ENCODE measurements at places on chromosomes 2 and 18.

- no peak for DNase-seq
These were observed 43.4 kb downstream of the EPB41L3 start for GRCh38 chr18:5500158-5500939.

- DNase-seq: peak; percentile 29
These were observed 165.1 kb downstream of the FMNL2 start for GRCh38 chr2:152499896-152500735.

DNA sequence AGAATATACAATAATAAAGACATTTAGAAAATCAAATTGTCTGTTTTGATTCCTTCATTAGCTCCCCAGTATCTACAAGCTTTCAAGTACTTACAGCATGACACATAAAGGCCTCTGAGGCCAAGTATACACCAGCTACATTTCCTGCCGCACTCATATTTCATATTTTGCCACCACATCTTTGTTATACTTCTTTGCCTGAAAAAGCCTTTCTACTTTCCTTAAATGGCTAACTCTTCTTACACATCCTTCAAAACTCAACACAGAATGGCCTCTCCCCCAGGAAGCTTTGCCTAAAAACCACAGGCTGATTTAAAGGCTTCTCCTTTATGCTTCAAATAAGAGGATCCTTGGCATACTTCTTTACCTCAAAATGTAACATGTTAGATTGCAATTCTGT is 4.5 kb downstream of the STK17B start:
- no peak for DNase-seq

DNA sequence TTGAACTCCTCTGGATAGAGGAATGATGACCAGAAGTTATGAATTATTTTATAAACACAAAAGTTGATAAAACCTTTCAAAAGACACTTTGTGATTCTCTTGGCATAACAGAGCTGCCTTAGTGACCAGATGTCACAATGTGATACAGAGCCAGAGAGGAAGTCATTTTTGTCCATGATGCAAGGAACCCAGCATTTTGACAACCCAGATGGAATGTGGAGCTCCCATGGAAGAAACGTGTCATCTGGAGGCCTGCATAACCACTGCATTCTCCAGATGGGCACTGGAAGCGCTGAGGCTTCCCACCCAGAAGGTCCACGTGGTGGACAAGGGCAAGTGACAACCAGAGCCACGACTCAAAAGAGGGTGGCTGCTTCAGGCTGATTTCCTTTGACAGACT is 30.1 kb downstream of the HRH4 start:
- DNase-seq: no peak

- DNase-seq: no peak
These were observed 12.0 kb upstream of the C2orf66 start for GRCh38 chr2:196821195-196821594.

DNA sequence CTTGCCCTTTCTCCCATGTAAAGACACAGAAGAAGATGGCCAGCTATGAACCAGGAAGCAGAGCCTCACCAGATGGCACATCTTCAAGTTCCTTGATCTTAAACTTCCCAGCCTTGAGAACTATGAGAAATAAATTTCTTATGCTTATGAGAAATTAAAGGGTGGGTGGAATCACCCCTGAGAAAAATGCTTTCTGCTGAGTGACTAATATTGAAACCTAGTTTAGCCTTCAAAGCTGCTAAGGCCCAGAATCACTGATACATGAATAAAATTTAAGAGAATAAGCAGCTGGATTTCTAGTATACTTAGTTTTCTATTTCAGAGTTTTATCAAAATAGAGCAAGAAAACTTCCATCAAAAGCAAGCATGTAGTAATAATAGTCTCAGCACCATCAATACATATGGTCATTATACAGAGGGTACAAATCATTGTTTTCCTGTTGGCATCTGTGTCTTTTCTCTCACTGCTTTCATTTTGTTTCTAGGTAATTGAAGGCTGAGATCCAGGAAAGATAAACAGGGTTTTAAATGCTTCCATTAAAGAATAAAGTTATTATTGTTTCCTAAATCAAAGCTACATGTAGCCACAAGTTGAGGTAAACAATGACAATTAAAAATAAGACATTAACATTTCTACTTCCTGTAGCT is 53.3 kb upstream of the COL5A2 start:
- DNase-seq: peak; percentile 12

DNA sequence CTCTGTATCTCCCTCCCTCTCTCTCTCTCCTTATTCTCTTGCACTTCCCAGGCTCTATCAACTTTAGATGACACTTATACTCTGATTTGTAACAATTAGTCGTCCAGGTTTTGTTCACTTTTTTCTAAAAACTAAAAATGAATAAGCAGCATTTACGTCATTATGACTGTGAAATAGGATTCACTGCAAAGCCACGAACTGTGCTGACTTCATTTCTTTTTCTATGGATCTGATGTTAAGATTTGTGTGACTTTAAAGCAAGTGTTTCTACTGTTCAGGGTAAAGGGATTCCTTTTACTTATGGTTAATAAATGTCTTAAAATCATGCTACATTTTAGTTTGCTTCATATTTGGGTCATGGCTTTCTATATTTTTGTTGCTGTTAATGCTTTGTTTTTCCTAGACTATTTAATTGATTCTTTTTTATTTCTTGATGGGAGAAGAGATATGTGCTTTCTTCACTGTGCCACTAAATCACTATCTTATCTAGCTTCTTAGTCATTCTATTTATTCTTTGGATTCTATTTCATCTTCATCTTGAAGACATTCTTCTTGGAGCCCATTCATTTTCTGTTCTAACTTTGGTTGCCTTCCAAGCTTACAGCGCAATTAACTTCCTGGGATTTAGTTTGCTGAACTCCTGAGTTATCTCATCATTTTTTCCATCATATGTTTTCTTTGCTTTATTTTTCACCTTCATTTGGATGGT is 480.4 kb upstream of the TRIB2 start:
- DNase-seq: no peak

DNA sequence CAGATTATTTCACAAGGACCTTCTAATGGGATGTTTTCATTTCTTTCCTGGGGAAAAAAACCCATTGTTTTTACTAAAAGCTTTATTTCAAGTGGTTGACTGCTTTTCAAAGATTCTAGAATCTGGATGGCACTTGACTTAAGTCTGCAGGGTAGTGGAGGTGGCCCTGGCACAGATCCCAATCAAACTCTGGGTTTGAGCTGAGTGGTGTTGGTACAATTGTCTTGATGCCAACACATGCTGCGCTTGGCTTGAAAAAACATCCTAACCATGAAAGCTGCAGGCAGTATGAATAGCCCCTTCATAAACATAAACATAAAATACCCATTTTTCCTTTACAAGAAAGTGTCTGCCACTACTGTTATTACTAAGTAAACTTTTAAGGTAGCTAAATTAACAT is 3.6 kb downstream of the PAPOLG start:
- DNase-seq: no peak

DNA sequence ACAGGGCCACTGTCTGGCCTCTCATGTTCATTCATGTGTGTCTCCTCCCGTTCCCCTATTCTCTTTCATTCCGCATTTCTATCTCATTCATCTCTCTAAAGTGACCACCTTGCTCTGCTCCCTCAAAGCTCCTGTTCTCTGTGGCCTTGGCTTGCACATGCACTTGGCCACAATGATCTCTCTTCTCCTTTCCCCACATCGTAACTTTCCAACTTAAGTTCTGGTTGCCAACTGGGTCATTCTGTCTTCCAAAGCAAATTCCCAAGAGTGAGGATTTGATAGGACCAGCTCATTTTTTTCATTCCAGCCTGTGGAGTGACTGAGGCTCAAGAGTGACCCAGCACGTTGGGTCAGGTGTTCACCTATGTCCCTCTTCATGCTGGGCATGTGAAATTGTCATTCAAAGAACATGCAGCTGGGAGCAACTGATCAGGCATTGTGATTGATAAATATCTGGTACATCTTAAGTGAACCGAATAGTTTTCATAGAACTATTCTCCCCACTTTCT is 14.3 kb upstream of the ITGA6 start:
- DNase-seq: no peak

GRCh38 chr2:100427627-100428258 is 10.3 kb upstream of the CHST10 start:
- peak; percentile 57 for DNase-seq

DNA sequence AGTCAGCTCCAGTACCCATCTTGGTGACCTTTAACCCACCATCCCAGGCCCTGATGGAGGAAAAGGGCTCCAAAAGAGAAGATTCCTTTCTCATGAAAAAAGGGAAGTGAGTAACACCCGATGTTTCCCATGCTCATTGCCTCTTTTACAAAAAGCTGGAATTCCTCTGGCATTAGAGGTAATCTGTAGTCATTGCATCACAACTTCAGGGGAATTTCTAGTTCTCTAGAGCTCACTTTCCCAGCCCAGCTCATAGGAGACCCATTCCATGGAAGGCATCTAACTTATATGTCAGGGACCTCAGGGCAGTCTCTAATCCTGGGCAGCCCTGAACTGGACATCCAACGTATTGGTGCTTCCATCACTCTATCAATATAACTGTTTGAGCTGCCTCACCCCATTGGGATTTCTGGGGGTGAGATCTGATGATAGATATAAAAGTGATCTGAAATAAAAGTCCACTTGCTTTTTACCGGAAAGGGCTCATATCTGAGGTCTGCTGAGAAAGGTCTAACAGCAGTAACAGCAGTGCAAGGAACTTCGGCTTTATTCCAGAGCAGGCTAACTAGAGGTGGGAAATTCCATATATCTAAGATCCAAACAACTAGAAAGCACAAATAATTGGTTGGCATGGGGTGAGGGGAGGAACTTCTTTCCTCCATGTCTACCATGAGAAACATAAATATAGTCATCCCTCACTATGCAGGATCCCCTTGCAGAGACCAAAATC is 106.1 kb downstream of the ETAA1 start:
- no peak for DNase-seq

- peak; percentile 27 for DNase-seq
These were observed 229.1 kb upstream of the FN1 start for GRCh38 chr2:215664847-215665525.

GRCh38 chr2:24891201-24891600 is 28.8 kb downstream of the ADCY3 start:
- DNase-seq: no peak

- peak; percentile 70 for DNase-seq
These were observed 24.5 kb upstream of the PEX13 start for GRCh38 chr2:60992985-60993392.

- no peak for DNase-seq
These were observed 49.7 kb downstream of the SH3YL1 start for GRCh38 chr2:213932-214693.

GRCh38 chr2:183038341-183039300 is at the start of gene NCKAP1:
NCKAP1 (minus strand) TSS chr2:183038457; CDS start chr2:183038099, 358 bp downstream.
- DNase-seq: peak; percentile 92

- no peak for DNase-seq
These were observed 43.7 kb upstream of the TMEM163 start for GRCh38 chr2:134762508-134762907.

- peak; percentile 25 for DNase-seq
These were observed 14.5 kb upstream of the ZBTB14 start for GRCh38 chr18:5309888-5310470.

GRCh38 chr2:218081695-218082094 is 12.6 kb downstream of the RUFY4 start:
- DNase-seq: no peak

DNA sequence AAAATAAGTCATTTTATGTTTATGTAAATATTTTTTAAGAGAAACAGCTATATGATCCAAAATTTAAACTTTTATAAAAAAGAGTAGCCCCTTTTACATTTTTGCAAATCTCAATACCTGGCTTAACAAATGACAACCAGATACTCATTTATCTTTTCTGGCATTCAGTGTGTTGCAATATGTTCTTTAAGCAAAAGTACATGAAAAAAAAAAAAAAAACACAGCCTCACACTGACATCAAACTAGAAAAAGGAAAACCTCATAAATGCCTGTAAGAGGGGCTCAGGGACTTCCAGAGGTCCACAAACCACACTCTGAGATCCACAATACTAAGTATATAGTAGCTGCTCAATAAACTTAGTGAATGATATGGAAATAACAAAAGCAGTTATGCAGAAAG is 21.9 kb downstream of the PPP4R3B start:
- DNase-seq: no peak

GRCh38 chr2:237511433-237511832 is 24.4 kb downstream of the MLPH start:
- no peak for DNase-seq

GRCh38 chr2:199569336-199569735 is 111.6 kb upstream of the SATB2 start:
- DNase-seq: no peak

DNA sequence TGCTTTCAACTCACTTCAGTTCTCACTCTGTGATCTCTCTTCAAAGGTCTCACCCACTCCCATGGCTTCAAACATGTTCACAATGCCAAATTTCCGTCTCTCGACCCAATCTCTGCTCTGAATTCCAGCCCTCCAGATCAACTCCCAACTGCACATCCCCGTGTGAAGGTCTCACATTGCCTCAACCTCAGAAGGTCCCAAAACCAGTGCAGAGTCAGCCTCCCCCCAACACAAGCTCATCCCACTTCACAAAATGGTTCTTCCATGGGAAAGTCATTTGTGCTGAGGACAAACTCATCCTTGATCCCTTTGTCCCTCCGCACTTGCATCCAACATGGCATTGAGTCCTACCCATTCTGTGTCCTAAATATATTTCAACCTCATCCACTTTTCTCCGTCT is 31.0 kb upstream of the GNAL start:
- no peak for DNase-seq

- DNase-seq: no peak
These were observed 49.9 kb upstream of the CYP1B1 start for GRCh38 chr2:38125842-38126241.

GRCh38 chr18:12518832-12519531 is 111.3 kb downstream of the PRELID3A start:
- no peak for DNase-seq

GRCh38 chr2:189306525-189306924 is 127.0 kb upstream of the COL5A2 start:
- no peak for DNase-seq

DNA sequence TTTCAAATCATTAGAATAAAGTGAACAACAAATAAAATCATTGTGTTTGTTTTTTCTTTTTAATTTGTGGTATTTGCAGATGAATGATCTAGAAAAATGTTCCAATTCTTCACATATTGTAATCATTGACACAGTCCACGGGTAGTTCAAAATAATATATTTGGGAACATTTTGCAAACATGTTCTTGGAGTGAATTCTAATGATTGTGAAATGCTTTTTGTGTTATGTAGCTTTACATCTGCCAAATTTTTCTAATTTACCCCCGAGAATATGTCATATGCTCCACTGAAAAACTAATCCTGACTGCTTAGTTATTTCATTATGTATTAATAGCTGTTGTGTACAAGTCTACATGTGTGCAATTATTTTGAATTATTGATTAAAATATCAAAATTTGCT is 1468.4 kb upstream of the NXPH2 start:
- no peak for DNase-seq

GRCh38 chr2:207734264-207734635 is 22.8 kb downstream of the CCNYL1 start:
- no peak for DNase-seq

- DNase-seq: no peak
These were observed 71.8 kb upstream of the STAM2 start for GRCh38 chr2:152247337-152247695.

- no peak for DNase-seq
These were observed 347.2 kb upstream of the NETO1 start for GRCh38 chr18:73214970-73215369.

GRCh38 chr2:176446718-176447414 is 177.6 kb downstream of the MTX2 start:
- no peak for DNase-seq

- DNase-seq: no peak
These were observed 139.0 kb downstream of the UXS1 start for GRCh38 chr2:106054880-106055655.
